ENCODE measurements at places on chromosomes 2 and 18.

GRCh38 chr2:192277494-192278109 lies 82.9 kb upstream of the TMEFF2 start:
- no peak for DNase-seq

GRCh38 chr2:56211048-56211447 lies 27.3 kb downstream of the CCDC85A start:
- DNase-seq, result no peak

GRCh38 chr2:206642075-206643025 lies at the start of gene FAM237A:
Gene FAM237A, plus strand, starts transcription at chr2:206642487. Its CDS starts 1,750 bp downstream, at chr2:206644237.
- DNase-seq, result peak; percentile 38

DNA sequence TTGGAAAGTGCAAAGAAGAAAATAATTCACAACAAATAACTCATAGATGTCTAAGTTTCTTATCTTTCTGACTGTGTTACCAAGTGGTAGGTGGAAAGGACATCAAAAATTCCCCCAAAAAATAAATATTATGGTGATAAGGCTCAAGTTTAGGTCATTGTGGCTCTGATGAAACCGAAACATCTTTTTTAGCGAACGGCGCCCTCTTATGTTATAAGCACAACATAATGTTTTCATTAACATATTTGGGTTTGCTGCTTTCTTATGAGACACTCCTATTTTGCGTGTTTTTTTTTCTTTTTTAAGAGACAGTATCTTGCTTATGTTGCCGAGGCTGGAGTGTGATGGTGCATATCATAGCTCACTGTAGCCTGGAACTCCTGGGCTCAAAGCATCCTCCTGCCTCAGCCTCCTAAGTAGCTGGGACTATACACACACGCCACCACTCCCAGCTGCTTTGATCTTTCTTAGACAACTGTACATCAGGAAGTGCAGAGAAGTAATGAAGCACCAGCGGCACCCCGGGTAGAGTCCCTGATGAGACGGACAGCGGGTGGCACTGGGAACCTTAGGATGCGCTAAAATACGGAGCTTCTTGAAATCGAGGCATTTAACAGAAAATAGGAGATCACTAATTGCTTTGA lies 38.5 kb upstream of the SLC35G4 start:
- DNase-seq, result no peak

- DNase-seq, result no peak
Measured at GRCh38 chr2:219567791-219568361, 3.5 kb downstream of the OBSL1 start.

- no peak for DNase-seq
Measured at GRCh38 chr2:83970217-83970929, 488.7 kb downstream of the SUCLG1 start.

DNA sequence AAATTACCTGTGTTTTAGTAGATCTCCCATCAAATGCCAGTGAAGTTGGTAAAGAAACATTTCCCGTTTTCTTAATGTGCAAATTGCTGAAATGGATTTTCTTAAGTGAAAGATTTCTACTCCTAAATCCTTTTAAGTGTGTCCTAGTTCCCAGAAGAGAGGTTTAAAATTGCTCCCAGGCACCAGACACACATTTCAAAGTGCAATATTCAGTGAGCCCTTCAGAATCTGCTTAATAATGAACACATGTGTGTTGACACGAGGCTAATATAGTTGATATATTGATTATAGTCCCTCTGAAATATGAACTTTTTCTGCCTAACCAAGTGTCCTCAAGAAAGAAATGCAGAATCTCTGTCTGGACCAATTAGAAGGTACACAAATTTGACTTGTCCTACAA lies 861.7 kb upstream of the CNTNAP5 start:
- no peak for DNase-seq

DNA sequence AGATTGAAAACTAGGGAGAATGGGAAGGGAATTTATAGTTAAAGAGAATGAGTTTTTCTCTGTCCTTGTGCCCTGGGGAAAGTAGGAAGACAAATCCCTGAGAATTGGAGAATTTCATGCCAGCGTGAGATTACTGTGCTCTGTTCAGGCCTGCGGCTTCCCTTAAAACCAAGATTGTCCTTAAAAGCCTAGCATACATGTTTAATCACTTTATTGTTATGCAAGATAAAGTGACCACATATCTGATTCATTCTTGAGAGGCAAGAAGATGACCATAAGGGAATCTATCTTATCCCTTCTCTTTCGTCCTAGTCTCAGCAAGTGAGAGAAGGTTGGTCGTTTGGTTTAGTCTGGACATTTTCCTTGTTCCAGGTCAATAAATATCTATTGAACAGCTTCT lies 75.9 kb downstream of the ADCYAP1 start:
- DNase-seq, result no peak

DNA sequence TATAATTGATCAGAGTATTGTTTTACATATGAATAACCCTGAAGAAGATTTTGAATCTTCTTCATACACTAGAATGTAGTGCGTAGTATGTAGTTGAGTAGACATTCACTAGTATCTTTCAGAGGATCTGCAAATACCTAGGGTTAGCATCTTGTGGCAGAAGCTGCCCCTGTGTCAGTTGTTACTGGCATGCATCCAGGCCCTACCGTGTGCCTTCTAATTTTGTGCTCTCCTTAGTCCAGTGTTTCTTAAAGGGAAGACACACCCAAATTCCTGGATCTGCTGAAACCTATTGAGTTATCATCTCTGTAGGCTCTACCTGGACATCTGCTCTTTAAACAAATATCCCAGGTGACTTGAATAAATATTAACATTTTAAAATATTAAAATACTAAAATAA lies 99.7 kb upstream of the SERTAD2 start:
- no peak for DNase-seq

- DNase-seq, result no peak
Measured at GRCh38 chr2:230137902-230138539, 69.3 kb upstream of the SLC16A14 start.

GRCh38 chr2:238864207-238865014 lies 16.5 kb downstream of the TWIST2 start:
- DNase-seq, result peak; percentile 36

GRCh38 chr2:109321570-109321969 lies 192.6 kb downstream of the SH3RF3 start:
- DNase-seq, result no peak

- no peak for DNase-seq
Measured at GRCh38 chr18:70553245-70553935, 264.5 kb downstream of the SOCS6 start.
